Stimulated activated CD4-positive, alpha-beta T cell treated with anti-CD3 and anti-CD28 coated beads, Interleukin-1b, Interleukin-23, amount 100 ng/mL, for 1 hour (primary cell): ENCODE measurements at places on chromosomes 1 and 21.

DNA sequence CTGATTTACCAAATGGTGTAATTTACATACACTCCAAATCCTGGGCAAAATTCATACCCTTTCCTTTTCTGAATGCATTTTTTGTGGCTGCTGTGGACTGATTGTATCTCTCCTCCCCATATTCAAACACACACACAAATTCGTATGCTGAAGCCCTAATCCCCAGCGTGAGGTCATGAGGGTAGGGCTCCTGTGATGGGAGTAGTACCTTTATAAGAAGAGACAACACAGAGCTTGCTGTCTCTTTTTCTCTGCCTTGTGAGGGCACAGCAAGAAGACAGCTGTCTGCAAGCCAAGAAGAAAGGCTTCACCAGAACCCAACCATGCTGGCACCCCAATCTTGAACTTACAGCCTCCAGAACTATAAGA lies 24.4 kb downstream of the DUSP10 start:
- no peak for DNase-seq

- DNase-seq, result peak; percentile 84
These were observed at the start of gene SNAPIN for GRCh38 chr1:153658400-153659174. TSS of gene SNAPIN (plus strand) at chr1:153658703. CDS start at chr1:153658744, 41 bp downstream.

GRCh38 chr1:98706173-98706843 lies 44.8 kb downstream of the SNX7 start:
- DNase-seq, result no peak

GRCh38 chr1:163203561-163203960 lies 845 bp upstream of the RGS5 start:
- DNase-seq, result no peak

DNA sequence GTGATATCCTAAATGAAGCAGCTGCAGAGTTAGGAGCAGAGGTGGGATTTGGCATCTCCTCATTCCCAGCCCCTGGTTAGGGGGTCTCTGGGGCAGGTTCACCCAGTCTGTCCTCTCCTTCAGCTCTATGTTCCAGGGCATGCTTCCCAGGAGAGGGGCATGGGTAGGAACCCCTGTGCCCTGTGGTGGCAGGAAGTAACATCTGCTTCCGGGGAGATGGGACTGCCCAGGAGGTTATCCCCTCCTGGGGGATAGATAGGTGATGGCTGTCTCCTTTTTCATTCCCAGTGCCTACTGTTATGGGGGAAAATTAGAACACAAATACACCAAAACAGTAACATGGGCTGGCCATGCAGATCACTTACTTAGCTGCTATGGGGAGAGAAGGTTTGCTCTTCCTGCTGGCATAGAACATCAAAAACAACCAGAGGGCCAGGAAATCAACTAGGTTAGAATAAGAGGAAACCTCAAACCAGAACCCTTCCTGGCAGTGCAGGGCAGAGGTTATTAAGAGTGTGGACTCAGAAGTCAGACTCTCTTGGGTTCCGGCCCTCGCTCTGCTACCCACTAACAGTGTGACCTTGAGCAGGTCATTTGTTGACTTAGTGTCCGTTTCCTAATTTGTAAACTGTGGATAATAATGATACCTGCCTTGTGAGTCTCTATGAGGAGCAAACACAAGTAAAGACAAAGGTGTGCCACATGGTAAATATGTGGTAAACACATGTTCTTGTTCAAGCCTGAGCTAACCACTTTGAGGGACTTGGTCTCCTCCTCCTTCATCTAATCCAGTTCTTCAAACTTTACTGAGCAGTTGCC lies 157.8 kb upstream of the JUN start:
- no peak for DNase-seq
